ENCODE measurements at places on chromosomes 2 and 18. TPM values are rescaled to one million over a fixed set of nuclear protein-coding genes. Genes with fewer than 3 reads are reported as not detected.

Gene C2orf66
- polyA plus RNA-seq = not detected

Gene RUFY4
- not detected for polyA plus RNA-seq

Gene DSC2
- not detected for polyA plus RNA-seq

Gene MYL1
- not detected for polyA plus RNA-seq

Gene CAPN14
- polyA plus RNA-seq = 0.07 TPM

Gene CHRND
- not detected for polyA plus RNA-seq

Gene B3GNT7
- 0.14 TPM for polyA plus RNA-seq

Gene MAP2
- polyA plus RNA-seq = 0.08 TPM

Gene UGT1A3
- not detected for polyA plus RNA-seq

Gene XDH
- polyA plus RNA-seq = not detected

Gene SLC40A1
- 13.7 TPM for polyA plus RNA-seq

Gene ADCYAP1
- not detected for polyA plus RNA-seq

Gene IGFBP2
- 1.2 TPM for polyA plus RNA-seq

Gene VAMP8
- 355 TPM for polyA plus RNA-seq

Gene SCN7A
- polyA plus RNA-seq = not detected

Gene RBKS
- 4.7 TPM for polyA plus RNA-seq

Gene FIGLA
- polyA plus RNA-seq = not detected

Gene KRTCAP3
- 0.71 TPM for polyA plus RNA-seq

Gene FKBP7
- 3.8 TPM for polyA plus RNA-seq

Gene TMEM178A
- not detected for polyA plus RNA-seq

Gene ST8SIA3
- polyA plus RNA-seq = not detected

Gene LRRTM4
- not detected for polyA plus RNA-seq

Gene SPATA3
- not detected for polyA plus RNA-seq

Gene TEX44
- polyA plus RNA-seq = not detected

Gene IL36A
- polyA plus RNA-seq = not detected

Measured in CD8-positive, alpha-beta memory T cell (primary cell).